ENCODE measurements at places on chromosomes 6 and 20. TPM values are rescaled to one million over a fixed set of nuclear protein-coding genes. Genes with fewer than 3 reads are reported as not detected.

The ZNF341 gene
- 1.8 TPM for total RNA-seq

The AKAP12 gene
- total RNA-seq, result 40.7 TPM

The SLC12A5 gene
- total RNA-seq, result not detected

The ERMARD gene
- total RNA-seq, result 31.0 TPM

The ABHD12 gene
- total RNA-seq, result 67.7 TPM

The ZSCAN23 gene
- 5.6 TPM for total RNA-seq

The SULF2 gene
- 36.3 TPM for total RNA-seq

The REM1 gene
- 3.2 TPM for total RNA-seq

The CARMIL1 gene
- 53.0 TPM for total RNA-seq

The SEC23B gene
- 52.8 TPM for total RNA-seq
